ENCODE measurements at places on chromosomes 1 and 21.

DNA sequence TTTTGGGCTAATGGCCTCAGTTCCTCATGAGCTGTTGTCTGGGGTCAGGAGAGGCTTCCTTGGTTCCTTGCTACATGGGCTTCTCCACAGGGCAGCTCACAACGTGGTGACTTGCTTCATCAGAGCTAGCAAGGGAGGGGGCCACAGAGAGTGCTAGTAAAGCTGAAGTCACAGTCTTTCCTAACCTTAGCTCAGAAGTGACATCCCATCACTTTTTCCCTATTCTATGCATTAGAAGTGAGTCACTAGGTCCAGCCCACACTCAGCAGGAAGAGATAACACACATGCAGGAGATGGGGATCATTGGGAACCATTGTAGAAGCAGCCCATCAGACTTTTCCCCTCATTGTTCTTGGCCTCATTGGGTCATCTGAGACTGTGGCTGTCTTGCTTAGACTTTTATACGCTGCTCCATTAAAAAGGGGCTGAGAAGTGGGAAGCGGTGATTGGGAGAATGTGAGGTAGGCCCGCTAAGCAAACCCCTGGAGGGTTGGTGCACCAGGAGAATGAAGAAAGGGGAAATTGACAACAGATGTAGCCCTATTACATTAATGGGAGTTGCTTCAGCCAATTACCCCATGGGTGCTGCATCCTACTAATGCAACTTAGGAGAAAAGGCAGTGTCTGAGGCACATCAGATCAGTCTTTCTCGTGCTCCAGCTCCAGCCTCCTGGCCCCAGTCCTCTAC is 22.1 kb upstream of the IGSF21 start:
- no peak for DNase-seq

- peak; percentile 25 for DNase-seq
These were observed 24.1 kb downstream of the THRAP3 start for GRCh38 chr1:36248250-36248894.

DNA sequence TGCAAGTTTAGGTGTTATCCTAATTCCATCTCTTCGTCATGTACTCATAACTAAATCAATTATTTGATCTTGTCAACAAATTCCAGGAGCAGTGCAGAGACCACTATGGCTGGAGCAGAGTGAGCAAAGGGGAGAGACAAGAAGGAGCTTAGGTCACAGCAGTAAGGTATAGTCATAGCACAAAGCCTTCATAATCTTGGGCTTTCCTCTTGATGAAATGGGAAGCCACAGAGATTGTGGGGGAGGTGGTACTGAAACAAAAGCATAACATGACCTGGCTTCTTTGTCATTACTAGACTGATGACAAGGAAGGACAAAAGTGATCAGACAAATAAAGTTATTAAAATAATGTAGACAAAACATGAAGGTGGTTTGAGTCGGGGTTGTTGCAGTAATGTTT is 60.1 kb upstream of the PTGS2 start:
- no peak for DNase-seq

DNA sequence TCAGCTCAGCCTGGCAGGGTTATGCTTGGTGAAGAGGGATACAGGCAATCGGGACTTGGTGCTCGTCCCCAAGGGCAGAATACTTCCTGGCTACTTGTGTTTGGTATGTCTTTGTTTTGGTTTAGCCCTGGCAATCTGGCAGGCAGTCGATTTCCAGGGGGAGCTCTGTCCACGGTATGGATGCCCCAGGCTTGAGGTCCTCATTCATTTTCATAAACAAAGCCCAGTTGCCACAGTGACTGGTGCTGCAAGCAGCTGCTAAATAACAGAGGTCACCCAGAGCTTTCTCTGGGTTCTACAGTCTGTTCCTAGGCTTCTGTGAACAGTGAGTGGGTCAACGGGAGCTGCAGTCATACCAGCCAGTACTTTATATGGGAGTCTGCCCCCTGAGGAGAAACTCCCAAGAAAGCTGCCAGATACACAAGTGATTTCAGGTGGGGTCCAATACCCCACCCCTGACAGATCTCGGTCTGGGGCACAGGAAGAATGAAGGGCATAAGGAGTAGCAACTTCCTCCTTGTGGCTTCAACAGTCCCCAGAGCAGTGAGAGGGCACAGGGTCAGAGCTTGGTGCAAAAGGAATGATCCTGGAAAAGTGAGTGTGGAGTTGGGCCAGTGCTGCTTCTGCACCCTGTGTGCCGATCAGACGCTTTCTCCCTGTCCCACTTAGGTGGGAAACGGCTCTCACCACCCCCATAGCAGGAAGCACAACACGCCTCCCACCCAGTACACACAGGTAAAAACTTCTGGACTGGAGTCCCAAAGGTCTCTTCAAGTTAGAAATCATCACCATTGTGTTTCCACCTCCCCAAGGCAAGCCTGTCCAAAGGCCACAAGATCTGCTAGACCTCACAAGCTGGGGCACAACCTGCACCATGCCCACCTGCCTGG is 55.5 kb downstream of the TGFBR3 start:
- DNase-seq, result peak; percentile 20

DNA sequence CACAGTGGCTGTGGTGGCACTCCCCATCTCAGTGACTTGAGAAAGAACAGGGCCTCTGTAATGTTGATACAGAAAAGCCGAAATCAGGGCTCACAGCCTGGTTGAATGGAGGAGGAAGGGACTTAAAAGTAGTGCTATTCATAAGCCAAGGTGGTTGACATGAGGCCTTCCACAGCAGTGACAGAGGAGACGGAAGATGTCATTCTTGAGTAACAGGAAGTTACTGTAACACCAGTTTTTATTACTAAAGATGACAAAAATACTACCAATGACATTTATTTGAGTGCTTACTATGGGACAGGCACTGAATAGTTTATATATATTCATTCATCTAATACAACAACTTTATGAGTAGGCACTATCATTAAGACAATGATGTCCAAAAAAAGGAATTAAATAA is 52.8 kb upstream of the GNG12 start:
- no peak for DNase-seq

DNA sequence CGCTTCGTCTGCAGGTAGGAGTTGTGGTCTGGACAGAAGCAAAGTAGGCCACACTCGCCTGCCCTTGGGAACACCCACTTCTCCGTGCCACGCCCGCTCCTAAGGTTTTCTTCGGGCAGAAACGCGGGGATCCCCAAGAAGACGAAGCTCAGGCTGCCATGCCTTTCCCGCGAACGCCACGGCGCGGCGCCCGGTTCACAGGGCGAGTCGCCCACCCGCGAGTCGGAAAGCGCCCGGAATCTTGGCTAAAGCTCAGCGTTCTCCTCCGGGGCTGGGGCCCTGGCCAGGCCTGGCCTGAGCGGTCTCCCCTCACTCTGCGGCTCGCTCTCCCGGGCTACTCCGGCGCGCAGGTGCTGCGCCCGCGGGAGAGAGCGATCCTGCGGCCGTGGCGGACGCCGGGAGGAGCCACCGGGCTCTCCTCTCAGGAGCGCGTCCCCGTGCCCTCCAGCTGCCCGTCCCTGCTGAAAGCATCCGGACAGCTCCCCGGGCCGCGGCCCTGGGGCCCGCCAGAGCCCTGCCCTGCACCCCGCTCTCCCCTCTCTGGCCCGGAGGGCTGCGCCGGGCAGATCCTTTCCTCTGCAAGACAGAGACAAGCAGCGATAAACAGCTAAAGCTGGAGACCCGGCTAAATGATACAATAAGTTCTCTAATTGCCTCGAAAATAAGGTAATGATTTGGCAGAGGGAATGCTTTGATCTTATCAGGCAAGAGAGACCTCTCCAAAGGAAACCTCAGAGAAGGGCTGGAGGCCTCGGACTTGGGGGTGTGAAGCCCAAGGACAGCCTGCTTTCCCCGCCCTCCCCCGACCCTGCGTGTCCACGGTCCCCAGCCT is 6.7 kb upstream of the WNT2B start:
- DNase-seq, result peak; percentile 60

DNA sequence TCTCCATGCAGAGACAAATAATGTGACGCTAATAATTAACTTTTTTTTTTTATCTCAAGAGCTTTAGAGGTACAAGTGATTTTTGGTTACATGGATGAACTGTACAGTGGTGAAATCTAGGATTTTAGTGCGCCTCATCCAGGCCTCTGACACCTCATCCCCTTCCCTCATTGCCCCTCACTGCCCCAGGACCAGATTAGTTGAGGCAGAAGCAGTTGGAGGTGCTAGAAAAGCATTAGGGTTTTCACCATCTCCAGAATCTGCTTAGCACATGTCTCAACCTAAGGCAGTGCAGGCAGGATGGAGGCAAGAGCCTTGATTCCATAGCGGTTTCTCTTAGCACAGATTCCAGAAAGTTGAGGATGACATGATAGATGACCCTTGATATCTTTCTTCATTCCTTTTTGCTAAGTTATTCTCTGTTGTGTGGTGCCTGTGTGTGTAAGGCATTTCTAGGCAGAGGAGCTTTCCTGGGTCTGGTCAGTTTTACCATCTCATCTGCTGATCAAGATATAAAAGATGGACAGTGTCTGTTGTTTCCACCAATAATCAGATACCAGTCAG is 16.3 kb upstream of the IL10 start:
- DNase-seq, result no peak

DNA sequence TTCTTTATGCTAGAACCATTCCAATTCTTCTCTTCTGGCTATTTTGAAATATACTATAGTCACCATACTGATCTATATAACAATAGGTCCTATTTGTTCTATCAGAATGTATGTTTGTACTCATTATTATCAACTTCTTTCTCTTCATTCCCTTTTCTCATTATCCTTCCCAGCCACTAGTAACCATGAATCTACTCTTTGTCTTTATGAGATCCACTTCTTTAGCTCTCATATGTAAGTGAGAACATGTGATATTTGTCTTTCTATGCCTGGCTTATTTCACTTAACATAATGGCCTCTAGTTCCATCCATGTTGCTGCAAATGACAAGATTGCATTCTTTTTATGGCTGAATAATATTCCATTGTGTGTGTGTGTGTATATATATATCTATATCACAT is 31.7 kb upstream of the RC3H1 start:
- DNase-seq, result no peak

DNA sequence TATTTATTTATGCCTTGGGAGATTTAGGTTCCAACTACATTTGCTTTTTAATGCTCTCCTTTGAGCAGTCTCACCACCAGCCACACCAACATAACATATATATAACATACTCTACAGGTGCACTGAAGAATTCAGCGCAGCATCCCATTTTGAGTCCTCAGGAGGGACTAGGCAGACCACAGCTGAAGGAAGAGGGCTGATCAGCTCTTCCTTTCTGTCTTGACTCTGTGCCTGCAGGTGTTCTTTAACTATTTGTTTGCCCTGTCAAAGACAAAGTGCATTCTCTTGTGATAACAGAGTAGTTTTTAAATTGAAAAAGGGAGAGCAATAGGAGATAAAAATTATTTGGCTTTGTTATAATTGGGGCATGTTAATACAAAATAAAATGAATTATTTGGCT is 17.0 kb downstream of the HIPK1 start:
- no peak for DNase-seq

- DNase-seq, result peak; percentile 24
These were observed 52.1 kb downstream of the SYDE2 start for GRCh38 chr1:85148524-85149250.

DNA sequence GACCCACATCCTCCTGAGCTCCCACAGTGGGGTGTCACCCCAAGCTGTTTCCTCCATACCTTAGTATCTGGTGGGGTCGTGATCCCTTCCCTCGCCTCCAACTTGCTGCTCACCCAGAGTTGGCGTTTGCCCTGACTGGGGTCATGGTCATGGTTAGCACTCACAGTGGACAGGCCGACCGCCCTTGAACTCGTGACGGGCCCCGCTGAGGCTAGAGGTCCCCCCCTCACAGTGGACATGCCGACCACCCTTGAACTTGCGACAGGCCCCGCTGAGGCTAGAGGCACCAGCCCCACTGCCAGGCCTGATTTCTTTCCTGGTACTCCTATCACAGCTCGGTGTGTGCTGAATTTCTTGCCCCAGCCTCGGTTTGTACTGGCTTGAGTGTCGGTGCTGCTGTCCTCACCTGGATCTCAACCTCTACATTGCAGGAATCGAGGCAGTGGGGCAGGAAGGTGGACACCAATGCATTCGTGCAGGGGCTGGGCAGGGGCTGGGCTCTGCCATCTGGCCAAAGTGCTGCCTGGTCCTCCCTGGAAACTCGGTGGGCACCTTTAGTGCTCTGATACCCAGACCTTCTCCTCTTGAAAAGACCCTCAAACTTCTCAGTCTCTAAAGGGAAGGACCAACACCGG is 37.5 kb upstream of the AJAP1 start:
- DNase-seq, result no peak

DNA sequence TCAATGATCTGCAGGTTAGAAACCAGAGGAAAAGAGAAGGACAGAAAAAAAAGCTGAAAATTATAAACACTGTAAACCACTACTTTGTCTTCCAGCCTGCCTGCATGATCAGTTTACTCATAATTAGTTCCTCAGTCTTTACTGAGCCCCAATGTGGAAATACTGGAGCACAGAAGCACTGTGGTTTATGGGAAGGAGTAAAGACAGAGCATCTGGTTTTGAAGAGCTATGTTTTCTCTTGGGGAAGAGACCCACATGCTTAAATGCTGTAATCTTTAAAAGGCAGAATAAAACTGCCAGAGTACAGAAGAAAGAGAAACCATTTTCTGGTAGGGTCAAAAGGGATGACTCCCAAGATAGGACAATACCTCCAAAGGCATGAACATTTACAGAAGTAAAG is 159.0 kb upstream of the ZNHIT6 start:
- no peak for DNase-seq

- DNase-seq, result no peak
These were observed 1.3 kb upstream of the FLVCR1 start for GRCh38 chr1:212856755-212857154.

DNA sequence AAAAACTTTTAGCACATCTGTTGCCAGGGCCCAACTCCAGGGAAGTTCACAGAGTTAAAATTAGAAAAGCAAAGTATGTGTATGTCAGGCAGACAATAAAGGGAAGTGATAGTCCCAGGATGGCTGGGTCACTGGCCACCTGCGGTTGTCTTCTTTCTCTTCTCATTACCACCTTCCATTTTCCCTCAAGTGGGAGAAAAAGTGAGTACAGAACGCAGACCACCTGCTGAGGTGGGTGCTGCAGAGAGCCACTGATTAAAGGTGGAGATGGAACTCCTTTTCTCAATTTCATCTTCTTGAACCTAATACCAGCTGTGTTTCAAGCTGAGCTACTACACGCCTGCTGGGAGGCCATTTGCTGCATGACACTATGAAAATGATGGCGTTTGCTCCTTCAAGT is 88.8 kb upstream of the PDE4B start:
- DNase-seq, result no peak

GRCh38 chr1:24762133-24762676 is 17.0 kb downstream of the CLIC4 start:
- DNase-seq, result peak; percentile 70

DNA sequence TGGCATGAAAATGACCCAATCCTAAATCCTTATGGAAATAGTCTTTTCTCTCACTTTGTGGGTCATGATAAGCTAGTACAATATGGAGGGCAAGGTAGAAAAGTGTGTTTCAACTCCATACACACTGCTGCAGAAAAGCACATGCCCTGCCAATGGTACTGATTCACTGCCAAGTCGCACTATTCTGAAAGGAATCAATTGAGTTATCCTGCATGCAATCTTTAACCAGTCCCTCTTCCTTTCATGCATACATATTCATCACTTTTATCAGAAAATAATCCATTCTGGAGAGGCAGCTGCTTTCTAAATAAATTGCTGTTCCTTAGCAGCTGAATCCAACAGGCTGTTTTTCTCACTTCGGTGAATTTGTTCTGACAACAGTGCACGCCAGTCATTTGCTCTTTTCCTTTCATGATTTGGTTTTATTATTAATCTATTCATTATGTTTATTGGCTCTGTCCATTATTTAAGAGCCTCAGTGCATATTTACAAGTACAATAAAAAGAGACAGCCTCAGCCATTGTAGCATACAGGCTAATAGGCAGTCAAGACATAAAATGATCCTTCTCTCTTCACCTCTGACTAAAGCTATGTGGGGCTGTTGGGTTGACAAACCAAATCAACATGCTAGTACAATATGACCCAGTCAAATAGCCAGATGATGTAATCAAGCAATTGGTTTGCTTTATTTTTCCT is 108.8 kb downstream of the CHD1L start:
- DNase-seq, result no peak

Measured in KBM-7 (cell line).